ENCODE measurements at places on chromosomes 1 and 21.

- DNase-seq = no peak
Measured at GRCh38 chr1:181704546-181704945, 221.2 kb downstream of the CACNA1E start.

DNA sequence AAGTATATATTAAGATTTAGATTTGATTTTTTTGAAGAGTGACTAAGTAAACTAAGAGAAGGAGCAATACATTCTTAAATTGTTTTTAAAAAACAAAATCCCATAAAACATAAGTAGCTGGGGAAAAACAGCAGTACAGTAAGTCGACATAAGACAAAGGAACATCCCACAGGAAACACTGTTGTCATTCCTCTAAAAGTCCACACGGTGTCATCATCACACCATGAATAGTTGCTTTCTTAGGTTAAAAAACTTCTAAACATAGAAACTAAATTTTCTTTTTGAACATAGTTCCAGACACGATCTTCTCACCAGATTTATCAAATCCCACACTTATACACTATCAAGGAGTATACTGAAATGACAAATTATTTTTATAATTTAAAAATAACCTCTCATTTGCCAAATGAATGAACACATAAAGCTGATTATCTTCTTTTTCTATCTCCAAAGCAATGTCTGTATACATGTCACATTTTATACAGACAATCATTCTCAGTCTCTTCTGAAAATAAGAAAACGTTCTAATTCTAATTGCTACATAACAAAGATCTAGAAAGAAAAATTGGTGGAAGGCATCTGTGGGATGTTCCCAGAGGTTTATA lies 15.8 kb downstream of the ODF2L start:
- no peak for DNase-seq

DNA sequence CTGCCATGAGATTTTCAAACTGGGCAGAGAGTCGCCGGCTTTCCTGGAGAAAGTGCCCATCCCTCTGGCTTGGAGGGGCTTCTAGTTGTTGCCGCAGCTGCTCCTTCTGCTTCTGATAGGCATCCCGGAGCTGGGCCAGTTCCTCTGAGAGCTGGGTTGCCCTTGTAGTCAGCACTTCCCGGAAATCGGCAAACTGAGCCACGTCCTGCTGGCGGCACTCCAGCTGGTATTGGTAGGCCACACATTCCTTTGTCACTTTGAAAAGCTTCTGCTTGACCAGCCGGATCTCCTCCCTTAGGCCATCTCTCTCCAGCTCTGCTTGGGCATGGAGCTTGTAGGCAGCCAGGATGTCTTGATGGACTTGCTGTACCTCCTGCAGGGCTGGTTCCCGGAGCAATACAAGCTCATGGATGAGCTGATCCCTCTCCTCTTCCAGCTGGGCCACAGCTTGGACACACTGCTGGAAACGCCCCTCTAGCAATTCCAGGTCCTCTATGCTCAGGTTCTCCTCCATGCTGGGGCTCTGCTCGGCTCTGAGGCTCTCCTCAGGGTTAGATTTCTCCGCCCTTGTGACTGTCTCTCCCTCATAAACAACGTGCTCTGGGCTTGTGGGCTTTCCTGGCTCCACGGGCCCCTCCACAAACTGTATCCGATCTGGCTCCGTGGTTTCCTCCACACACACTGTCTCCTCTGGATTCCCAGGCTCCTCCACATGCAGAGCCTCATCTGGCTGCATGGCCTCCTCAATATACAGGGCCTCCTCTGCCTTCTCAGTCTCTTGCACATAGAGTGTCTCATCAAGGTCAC lies 7.3 kb downstream of the SYNC start:
- DNase-seq = no peak

DNA sequence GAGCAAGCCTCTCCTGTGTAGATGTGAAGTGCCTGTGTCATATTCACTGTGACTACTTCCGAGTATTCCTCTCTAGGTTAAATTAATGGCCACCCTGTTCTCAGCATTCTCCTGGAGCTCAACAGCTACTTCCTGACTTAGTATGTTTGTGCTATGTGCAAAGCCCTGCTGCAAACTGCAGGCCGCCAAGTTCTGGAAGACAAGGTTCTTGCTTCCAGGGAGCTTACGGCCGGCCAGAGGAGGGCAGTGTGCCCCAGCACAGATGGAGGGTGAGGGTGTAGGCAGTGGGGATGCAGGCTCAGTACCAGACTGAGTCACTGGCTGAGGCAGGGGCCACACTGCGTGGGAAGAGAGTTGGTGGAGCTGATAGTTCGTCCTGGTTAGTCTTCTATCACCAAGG lies 43.2 kb downstream of the ELK4 start:
- DNase-seq = no peak

DNA sequence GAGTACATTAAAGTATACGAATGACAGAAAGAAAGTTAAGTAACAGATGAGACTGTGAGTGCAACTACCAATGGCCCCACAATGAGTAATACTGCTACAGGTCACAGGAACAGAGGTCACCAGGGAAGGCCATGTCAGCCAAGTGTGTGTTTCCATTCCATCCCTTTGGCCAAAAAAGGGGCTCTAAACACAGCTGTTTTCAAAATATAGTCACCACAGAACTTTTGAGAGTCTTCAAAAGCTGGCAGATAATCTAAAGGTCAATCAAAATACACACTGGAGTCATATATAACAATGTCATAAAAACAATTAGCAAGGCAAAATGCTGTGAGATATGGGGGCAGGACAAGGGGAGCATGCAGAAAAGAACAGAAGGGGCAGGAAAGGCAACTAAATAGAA lies 10.2 kb downstream of the USP24 start:
- no peak for DNase-seq

DNA sequence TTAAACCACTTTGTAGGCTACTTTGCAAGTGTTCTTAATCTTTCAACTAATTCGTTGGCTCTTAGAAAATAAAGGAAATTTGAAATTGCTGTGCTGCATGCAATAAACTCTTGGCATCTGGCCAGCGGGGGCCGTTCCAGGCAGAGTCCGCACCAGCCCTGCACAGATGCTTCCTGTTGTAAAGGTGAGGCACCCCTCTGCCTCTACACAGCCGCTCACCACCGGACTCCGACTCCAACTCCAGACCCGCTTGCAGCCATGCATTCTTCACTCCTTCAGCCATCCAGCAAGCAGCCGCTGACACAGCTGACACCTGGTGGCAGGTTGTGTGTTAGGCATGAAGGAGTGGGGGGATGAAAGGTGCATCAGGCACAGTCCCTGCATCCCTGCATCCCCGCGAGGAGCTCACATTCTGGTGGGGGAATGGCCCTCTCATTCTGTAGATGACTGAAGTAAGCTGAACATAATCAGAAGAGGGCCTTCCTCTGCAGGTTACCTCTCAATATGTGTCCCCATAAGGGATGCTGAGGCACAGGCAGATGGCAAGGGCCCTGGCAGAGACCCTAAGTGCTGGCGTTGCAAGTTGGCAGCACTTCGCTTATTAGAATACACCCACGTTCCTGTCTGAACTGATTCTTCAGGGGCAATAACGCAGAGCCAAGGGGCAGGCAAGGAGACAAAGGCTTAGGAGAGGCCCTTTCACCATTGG lies 56.8 kb downstream of the GLIS1 start:
- DNase-seq = no peak

DNA sequence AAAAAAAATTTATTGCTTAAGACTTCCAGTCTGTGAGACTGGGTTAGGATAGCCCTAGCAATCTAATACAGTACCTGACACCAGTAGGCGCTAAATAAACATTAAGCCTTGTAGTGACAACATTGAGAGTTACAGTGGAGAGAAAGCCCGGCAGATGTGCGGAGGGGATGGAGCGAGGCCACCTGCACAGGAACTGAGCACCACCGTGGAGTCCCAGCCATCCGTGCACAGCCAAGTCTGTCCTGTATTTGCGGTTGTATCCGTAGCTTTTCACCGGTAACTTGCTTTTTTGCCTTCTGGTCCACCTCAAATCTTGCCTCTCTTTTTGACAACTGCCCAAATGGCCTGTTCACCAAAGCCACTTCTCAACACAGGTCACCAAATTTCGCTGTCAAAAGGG lies 260.1 kb downstream of the GPATCH2 start:
- DNase-seq = no peak

DNA sequence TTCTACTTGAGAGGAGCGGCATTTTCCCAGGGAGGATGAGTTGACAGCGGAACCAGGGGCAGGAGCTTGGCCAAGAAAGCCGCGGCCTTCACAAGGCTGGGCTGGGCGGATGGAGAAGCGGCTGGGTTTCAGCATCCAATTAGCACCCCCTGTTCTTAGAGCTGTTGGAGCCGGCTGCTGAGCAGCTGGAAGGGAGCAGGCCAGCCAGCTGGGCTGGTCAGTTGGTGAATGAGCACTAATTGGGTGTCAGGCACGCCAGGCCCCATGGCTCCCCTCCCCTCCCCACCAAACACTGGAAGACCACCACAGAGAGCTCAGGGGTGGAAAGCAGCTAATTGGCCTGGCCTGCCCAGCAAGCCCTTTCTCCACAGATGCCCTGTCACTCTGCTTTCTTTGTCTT lies 245.6 kb downstream of the RRAGC start:
- DNase-seq = no peak

GRCh38 chr1:23191199-23191598 lies 22.5 kb upstream of the LUZP1 start:
- DNase-seq = no peak

GRCh38 chr1:102733491-102734236 lies 374.7 kb downstream of the COL11A1 start:
- DNase-seq = no peak

GRCh38 chr1:184843732-184844495 lies 89.3 kb upstream of the EDEM3 start:
- DNase-seq = no peak

DNA sequence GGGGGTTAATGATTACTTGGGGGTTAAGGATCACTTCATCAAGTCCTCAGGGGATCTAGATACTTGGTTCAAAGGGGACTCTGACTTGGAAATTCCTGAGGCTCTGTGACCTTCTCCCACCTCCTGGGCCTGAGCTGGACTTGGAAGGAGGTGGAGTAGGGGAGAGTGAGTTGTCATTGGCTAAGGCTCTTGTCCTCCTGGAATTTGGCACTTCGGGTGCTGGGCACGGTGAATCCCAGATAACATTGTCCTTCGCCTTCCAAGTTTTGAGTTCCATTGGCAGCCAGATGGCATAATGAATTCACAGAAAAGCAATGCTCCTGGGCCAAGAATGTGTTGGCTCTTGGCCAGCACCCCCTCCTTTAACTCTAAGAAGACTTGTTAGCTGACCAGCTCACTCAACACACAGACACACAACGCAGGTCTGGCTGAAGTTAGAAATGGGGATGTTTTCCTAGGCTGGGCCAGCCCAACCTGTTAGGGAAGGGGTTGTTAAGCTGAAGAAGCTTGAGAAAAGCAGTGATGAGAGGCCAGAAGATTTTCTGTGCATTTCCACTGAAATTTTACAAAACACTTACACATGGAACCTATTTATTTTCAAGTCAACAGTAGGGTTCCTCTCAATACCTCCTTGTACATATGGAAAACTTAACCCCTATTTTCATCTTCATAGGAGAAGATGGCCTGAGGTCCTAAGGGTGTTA lies 29.7 kb downstream of the SLC26A9 start:
- no peak for DNase-seq

DNA sequence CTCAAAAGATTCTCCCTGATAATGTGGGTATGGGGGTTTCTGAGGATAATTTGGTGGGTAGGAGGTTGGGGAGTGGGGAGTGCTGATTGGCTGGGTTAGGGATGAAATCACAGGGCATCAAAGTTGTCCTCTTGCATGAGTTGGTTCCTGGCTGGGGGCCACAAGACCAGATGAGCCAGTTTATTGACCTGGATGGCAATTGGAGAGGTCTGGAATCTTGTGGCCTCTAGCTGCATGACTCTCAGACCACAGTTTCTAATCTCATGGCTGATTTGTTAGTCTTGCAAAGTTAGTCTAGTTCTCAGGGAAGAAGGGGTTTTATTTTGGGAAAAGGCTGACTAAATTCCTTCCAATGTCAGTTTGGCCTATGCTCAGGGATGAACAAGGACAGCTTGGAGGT lies 3.3 kb upstream of the GBP1 start:
- DNase-seq = no peak

GRCh38 chr1:221101807-221102605 lies 222.8 kb downstream of the HLX start:
- DNase-seq = no peak

- no peak for DNase-seq
Measured at GRCh38 chr1:241217516-241217915, 139.5 kb downstream of the RGS7 start.

DNA sequence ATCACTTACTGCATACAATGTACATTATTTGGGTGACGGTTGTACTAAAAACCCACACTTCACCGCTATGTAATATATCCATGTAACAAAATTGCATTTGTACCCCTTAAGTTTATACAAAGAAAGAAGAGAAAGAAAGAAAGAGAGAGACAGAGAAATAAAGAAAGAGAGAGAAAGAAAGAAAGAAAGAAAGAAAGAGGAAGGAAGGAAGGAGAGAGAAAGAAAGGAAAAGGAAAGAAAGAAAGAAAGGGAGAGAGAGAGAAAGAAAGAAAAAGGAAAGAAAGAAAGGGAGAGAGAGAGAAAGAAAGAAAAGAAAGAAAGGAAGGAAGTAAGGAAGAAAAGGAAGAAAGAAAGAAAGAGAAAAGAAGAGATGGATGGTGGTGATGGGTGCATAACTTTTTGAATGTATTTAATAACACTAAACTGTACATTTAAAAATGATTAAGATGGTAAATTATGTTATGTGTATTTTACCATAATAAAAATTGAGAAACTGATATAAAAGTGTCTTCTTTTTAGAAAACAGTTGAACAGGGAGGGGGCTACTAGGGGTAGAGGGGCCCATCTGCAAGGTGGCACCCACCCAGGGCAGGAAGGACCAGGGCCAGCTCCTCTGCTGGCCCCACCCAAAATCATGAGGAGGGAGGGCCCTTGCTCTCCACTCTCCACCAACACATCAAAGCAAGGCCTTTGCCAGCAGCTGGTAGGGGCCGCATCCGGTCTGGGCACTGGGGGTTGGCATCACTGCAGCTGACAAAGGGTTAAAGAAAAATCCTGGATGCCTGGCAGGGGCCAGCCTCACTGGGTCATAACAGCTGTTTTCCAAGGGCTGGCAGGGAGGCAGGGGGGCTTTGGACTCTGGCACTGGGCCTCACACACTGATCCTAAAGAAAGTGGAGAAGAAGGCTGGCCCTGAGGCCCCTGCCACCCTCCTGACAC lies 153.9 kb upstream of the EDN2 start:
- no peak for DNase-seq

DNA sequence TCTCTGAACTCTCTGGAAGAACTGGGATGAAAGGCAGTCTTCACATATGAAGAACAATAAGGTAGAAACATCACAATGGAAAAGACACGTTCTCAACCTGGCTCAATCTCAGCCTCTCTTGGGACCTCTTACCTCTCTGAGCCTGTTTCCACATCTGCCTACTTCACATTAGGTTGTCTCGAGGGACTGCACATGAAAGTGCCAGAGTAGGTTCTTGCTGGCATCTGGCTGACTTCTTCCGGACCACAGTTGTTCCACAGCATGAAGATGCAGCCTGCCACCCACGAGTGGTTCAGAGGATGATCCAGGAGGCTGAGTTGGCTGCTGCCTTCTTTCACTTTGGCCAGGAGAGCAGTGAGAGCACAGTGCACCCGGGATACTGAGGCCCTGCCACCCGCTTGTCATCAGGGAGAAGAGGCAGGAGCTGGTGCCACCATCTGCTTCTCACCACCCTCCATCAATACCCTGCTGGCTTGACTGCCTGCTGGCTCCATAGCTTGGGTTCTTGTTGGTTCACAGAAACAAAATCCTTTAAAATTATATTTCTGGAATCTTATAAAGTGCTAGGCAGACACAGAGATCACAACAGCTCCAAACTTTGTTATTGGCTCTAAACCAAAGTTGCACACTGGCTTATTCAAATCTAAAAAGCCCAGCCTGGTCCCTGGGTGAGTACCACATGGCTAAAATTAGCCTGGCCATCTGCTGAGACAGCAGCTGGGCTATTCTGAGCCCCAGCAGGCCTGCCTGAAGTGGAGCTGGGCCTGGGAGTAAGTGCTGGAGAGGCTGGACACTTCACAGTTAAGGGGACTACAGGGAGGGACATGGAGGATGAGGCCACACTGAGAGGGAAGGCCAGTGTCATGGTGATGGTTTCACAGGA lies 46.9 kb upstream of the LIN9 start:
- DNase-seq = no peak
